HFFc6 (cell line): ENCODE measurements at places on chromosomes 16 and 17. TPM values are rescaled to one million over a fixed set of nuclear protein-coding genes. Genes with fewer than 3 reads are reported as not detected.

DNA sequence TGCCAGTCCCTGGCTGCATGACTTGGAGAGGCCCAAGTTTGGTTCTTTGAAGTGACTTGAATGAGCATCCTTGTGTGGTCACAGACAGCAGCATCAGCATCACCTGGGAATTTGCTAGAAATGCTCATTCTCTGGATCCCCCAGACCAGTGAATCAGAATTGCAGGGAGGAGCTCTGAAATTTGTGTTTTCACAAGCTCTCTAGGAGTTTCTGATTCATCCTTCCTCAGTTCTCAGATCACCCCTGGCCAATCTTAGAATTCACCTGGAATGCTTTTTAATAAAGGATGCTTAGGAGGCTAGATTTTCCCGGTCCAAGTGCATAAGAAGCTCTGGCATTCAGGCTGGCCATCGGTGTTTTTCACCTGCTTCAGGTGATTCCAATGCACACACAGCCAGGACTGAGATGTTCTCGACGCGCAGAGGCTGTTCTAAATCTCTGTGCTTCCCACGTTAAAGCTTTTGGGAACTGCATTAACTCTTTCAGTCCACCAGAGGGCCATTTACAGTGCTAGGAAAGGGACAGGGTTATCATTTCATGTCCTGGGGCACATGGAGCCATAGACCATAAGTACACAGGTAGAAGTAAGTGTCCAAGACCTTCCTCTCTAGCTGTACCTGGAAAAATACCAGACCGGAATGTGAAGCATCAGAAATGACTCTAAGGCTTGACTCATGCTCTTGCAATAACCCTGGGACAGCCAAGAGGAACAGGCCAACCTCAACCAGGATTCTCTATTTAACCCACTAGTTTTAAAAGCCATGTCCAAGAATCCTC lies 85.7 kb upstream of the XYLT1 start:
- peaks cover 66% of the 10 kb centered on the region for H3K4me1 ChIP-seq
- H3K27ac ChIP-seq = no peak overlapping the region
- DNase-seq = peak; percentile 27
- H3K4me3 ChIP-seq = no peak overlapping the region
- H3K27me3 ChIP-seq = peaks cover 13% of the 10 kb centered on the region

DNA sequence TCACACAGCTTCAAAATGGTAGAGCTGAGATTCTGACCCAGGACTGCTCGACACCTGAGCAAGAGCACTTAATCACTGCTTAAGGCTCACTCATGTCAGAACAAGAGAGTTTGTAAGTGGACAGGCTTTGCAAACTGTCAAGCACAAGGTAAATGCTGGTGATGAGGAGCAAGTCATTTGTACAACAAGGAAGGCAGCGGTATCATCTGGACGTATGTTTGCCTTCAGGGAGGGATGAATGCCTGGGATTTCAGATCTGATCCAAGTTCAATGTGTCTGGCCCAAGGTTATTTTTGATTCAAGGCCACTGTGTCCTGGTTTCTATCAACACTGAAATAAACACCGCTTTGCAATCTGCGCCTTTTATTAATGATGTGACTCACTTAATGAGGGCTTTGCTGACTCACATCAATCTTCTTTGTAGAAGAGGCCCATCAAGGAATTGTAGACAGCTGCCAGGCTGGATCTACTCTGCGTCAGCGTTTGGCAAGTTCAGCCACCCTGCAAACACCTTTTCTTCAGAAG lies 174.4 kb upstream of the HS3ST3A1 start:
- no peak for DNase-seq
- H3K27ac ChIP-seq = no peak overlapping the region
- H3K36me3 ChIP-seq = peaks cover 15% of the 10 kb centered on the region

- peaks cover 64% of the 10 kb centered on the region for H3K4me1 ChIP-seq
- H3K36me3 ChIP-seq = no peaks in the 10 kb centered on the region
- no peak for DNase-seq
- peaks cover 3% of the 10 kb centered on the region for H3K27me3 ChIP-seq
Observed at GRCh38 chr16:85134789-85135142, 22.5 kb upstream of the CIBAR2 start.

DNA sequence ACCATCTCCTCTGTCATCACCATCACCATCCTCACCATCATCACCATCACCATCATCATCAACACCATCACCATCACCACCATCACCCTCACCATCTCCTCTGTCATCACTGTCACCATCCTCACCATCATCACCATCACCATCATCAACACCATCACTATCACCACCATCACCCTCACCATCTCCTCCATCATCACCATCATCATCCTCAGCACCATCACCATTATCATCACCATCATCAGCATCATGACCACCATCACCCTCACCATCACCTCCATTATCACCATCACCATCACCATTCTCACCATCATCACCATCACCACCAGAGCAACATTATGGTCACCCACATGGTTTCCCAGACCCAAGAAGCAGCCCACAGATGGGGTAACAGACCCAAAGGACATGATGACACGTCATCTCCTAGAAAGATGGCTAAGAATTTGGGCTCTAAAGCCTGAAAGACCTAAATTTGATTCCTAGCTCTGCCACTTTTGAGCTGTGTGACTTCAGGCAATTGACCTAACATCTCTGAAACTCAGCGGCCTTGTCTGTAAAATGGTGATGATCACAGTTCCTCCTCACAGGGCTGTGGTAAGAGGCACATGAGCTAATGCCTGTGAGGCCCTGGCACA lies 14.6 kb downstream of the SCNN1B start:
- no peak overlapping the region for H3K27ac ChIP-seq
- H3K4me1 ChIP-seq = no peaks in the 10 kb centered on the region
- no peak overlapping the region for H3K4me3 ChIP-seq
- no peaks in the 10 kb centered on the region for H3K36me3 ChIP-seq
- no peak for DNase-seq

Gene FOXL1
- total RNA-seq = 20.9 to 25.2 TPM (median 22.5 TPM) in 3 replicates

Gene TMEM88
- 0.56 to 0.72 TPM (median 0.68 TPM) in 3 replicates for total RNA-seq
